ENCODE measurements at places on chromosomes 2 and 18.

DNA sequence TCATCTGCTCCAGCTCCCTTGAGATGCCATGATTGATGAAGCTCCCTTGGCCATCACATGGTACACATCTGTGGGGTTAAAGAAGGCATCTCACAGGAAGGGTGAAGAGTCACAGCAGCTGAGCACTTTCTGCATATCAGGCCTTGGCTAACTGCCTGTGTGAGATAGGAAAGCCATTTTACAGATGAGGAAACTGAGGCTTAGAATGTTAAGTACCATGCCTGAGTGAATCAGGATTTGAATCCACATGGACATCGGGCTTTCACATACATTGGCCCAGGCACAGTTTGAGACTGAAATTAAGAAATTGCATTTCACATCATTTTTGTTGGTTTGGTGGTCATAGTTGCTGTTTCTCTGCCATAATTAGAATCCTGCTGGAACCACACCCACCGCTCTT lies 126.8 kb downstream of the BCL2L11 start:
- no peak for DNase-seq

DNA sequence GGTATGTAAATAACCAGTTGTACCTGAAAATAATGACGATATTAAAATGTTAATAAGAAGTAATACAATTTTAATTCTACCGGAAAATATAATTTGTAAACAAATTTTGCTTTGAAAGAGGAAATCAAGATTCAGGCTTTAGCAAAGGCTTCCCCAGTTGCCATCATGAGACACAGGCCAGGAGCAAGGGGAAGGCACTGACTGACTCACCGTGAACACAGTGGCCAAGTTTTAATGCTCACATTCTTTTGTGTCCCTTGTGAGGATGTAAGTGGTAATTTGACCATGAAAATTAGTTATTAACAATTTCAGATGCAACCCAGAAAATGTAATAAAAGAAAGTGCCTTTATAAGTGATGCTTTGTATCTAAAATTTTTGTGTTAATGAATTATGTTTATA lies 164.1 kb downstream of the GREB1L start:
- no peak for DNase-seq

- DNase-seq: no peak
Measured at GRCh38 chr2:186713691-186714090, 19.8 kb downstream of the FAM171B start.

- no peak for DNase-seq
Measured at GRCh38 chr2:231890896-231891513, 35.2 kb downstream of the NPPC start.

Measured in dorsolateral prefrontal cortex (tissue), 122 donors.